ENCODE measurements at places on chromosomes 5 and 9. TPM values are rescaled to one million over a fixed set of nuclear protein-coding genes. Genes with fewer than 3 reads are reported as not detected.

RMI1 gene
- total RNA-seq: 20.6 TPM

KIF4B gene
- total RNA-seq: not detected

SPINK13 gene
- not detected for total RNA-seq

ZDHHC21 gene
- total RNA-seq: 5.2 TPM

CDO1 gene
- 0.22 TPM for total RNA-seq

NMUR2 gene
- total RNA-seq: not detected

CERT1 gene
- 24.6 TPM for total RNA-seq

MYOZ3 gene
- 0.20 TPM for total RNA-seq

CLK4 gene
- 21.1 TPM for total RNA-seq

ARHGAP26 gene
- 12.7 TPM for total RNA-seq

INSL4 gene
- total RNA-seq: not detected

DND1 gene
- total RNA-seq: 2.9 TPM

HSD17B3 gene
- total RNA-seq: not detected

PTGR1 gene
- 1.8 TPM for total RNA-seq

TRIM36 gene
- 0.18 TPM for total RNA-seq

PROB1 gene
- total RNA-seq: 4.1 TPM

PCDHA9 gene
- not detected for total RNA-seq

HRH2 gene
- 24.5 TPM for total RNA-seq
